Kidney glomerular epithelial cell (primary cell): ENCODE measurements at places on chromosomes 11 and 22.

- no peak for DNase-seq
Measured at GRCh38 chr11:111091321-111091938, 154.1 kb upstream of the POU2AF2 start.

DNA sequence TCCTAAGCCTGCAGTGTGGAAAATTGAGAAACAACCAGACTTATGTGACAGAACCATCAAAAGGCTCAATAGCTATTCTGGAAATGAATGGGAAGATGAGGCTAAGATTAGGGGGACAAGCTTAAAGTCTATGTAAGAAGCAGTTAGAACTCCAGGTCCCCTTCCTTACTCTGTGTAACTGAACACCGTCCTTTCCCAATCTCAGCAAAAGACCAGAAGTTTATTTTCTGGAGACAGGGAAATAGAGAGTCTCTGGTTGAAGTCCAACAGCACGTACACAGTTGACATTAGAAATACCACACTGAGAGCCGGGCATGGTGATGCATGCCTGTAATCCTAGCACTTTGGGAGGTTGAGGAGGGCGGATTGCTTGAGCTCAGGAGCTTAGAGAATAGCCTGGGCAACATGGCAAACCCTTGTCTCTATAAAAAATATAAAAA is 93.9 kb downstream of the CD44 start:
- no peak for DNase-seq

DNA sequence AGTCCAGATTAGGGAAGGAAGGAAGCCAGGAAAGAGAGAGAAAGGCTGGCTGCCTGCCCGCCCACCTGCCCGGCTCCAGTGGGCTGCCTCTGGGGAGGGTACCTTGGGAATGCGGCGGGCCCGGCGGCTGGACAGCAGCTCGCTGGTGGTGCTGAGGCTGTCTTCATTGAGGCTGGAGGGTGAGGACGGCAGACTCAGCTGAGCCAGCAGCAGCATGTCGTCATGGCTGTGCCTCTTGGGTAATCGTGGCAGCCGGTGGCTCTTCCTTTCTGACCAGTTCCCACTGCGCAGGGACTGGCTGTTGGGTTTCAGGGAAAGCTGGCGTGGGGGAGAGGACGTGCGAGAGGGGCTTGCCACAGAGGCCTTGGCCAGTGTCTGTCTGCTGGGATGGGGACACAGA is 32.9 kb downstream of the RPL27A start:
- no peak for DNase-seq

DNA sequence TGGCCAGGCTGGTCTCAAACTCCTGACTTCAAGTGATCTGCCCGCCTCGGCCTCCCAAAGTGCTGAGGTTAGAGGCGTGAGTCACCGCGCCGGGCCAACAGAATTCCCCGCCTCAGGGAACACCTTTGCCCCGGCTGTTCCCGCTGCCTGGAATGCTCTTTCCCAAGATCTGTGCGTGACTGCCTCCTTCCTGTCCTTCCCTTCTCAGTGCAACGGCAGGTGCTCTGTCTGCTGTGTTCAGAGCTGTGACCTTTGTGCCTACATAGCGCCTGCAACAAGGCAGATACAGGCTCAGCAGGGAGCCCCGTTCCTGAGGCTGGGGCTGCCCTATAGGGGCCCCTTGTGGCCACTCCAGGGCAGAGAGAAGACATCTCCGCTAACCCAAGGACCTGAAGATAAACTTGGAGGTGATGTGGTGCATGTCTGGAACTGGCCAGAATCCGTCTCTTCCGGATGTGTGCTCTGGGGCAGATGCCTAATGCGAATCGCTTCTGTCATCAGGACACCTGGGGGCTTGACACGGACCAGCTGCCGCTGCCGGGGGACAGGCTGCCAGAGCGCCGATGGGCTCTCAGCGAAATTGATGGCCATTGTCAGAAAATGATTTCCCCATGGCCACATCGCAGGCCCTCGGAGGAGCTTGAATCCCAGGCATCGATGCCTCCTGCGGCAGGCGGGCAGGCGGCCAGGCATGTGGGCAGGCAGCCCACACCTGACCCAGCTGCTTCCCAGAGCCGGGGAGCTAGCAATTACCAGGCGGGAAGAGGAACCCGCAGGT is 43.5 kb upstream of the TCF20 start:
- DNase-seq = no peak

GRCh38 chr11:123363556-123363955 is 66.5 kb upstream of the GRAMD1B start:
- no peak for DNase-seq

DNA sequence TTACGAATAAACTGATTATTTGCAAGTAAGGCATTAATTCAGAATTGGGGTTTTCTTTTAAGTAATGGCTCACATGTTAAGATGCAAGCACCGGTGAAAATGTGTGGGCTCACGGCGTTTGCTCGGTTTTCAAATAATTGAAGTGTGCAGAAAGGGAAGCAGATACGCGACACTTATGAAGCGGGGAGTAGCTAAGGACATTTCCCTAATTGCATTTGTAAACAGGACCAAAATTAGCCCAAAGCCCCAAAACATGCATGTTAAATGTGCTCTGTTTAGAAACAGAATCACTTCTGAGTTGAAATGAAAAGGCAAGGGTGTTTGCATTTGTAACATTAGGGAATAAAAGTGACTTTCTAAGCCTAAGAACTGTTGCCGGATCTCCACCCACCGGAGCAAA is 61.3 kb downstream of the ELFN2 start:
- no peak for DNase-seq

GRCh38 chr11:12914400-12914912 is 94.7 kb upstream of the RASSF10 start:
- DNase-seq = no peak

- DNase-seq = no peak
Measured at GRCh38 chr11:26951809-26952515, 42.0 kb upstream of the FIBIN start.

DNA sequence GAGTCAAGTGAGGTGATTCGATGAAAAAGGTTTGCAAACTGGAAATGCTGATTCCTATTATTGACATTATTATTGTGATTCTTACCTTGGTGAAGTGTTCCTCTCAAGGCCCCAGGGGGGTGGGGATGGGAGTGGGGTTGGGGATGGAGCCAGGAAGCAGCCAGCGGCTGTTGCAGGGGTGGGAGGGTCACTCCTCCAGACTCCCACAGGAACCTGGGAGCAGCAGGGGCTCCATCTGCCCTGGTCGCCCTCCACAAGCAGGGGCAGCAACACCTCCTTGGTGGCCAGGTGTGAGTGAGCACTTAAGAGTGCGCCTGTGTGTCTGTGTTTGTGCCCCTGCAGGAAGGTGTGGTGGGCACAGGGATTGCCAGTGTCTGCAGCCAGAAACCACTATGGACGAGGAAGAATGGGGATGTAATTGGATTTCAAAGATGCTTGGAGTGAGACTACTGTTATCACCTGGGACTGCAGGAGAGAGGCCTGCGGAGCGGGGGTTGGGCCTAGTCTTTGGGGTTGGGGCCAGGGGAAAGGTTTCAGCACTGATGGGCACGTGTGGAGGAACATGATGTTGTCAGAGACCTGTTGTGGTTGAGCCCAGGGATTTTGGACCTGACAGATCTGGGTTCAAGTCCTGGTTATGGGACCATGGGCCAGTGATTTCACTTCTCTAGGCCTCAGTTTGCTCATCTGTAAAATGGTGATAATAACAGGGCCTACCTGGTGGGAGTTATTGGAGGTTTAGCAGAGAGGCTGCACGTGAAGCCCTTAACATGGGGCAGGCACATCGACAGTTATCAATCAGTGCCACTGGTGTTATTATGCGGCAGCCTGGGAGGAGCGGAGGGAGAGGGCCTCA is 3.6 kb upstream of the TP53I11 start:
- no peak for DNase-seq

- no peak for DNase-seq
Measured at GRCh38 chr22:48057116-48057835, 1294.8 kb downstream of the TBC1D22A start.

DNA sequence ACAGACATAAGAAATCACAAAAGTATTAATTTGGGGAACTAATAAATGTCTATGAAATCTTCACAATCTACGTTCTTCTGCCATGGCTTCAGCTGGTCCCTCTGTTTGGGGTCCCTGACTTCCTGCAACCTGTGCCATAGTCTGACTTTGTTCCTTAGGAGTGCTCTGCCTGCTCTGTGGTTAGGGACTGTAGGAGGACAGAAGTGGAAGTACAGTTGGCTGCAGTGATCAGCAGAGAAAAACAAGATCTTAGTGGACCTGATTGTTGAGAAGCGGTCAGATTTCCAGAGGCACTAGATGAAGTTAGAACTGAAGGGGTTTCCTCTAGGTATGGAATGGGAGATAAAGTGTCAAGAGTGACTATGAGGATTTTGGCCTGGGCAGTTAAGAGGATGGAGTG is 80.6 kb downstream of the PPP6R3 start:
- no peak for DNase-seq

GRCh38 chr11:74577624-74578396 is 14.6 kb upstream of the POLD3 start:
- DNase-seq = no peak

DNA sequence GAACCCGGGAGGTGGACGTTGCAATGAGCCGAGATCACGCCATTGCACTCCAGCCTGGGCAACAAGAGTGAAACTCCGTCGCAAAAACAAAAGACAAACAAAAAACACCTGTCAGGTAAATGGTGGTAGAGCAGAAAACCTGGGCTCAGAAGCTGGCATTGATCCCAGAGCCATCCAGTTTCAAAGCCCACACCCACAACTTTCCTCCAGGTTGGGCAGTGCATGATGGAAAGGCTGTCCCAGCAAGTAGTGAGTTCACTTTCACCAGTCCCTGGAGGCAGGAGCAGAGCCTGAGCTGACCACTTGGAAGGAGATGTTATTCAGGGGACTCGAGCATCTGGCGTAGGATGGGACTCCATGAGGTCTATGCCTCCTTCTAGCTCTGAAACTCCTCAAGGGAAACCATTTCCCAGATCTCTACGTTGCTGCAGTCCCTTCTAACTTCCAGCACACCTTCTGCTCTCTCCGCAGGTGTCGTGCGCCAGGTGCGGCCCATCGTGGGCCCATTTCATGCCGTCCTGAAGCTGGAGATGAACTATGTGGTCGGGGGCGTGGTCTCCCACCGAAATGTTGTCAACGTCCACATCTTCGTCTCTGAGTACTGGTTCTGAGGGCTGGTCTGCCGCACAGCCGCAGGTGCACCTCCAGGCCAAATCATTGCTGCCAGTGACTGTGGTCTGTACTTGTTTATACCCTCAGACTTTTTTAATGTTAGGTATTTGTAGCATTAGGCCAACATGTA is 71.6 kb upstream of the ATXN10 start:
- no peak for DNase-seq

DNA sequence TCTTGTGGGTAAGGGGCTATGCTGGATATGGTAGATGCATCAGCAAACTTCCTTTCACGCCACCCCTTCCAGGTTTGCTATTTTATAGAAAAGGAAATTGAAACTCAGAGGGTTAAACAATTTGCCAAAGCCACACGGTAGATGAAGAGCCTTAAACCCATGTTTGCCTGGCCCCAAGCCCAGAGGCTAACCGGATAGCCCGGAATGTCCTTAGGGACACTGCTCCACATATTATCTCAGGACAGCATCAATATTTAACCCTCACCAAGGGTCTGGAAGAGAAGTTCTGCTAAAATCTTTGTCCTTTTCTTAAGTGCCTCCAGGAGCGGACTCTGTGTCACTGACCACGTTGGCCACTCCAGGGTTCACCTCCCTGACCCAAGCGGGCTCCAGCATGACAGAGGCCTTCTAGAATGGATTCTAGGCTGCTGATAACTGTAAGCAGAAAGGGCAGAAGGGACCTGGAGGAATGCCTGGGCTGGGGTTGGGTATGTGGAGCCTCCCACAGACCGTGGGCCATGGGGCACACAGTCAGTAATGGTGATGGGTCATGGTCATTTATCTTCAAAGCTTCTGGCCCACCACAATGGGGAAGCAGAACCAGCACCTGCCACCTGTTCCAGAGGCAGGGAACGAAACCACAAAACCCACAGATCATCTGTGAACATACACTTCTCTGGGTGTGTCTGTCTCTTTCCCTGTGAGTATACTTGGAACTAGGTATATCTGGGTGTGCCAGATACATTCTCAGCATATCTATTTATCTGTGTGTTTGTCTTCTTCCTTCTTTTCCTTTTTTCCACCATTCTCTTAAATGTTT is 5.4 kb upstream of the TMEM86A start:
- no peak for DNase-seq

- DNase-seq = no peak
Measured at GRCh38 chr11:72541257-72541974, 107.1 kb upstream of the CLPB start.

DNA sequence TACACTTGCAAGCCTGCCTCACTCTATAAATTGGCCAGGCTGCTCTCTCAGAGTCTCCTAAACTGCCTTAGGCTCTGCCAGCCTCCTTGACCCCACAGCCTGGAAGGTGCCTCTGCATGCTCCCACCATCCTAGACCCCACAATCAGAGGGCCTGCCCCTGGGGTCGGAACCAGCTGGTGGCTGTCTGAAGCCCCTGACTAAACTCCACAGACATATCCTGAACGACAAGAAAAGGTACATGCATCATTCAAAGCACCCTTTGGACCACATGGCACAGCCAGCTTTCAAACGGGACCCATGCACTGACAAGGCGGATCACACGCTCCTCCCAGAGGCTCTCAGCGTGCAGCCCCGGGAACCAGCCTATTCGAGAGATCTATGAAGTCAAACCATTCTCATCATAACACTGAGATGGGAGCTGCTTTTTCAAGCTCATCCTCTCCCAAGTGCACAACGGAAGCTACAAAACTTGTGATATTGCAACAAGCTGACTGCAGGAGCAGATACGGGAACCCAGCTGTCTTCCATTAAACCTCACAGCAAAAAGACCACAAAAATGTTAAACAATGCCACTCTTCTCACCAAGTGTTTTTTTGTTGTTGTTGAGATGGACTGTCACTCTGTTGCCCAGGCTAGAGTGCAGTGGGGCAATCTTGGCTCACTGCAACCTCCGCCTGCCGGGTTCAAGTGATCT is 8.1 kb downstream of the SHANK2 start:
- no peak for DNase-seq

GRCh38 chr11:15754221-15754620 is 602.1 kb downstream of the SOX6 start:
- DNase-seq = no peak

GRCh38 chr11:2515401-2516275 is 70.8 kb downstream of the KCNQ1 start:
- no peak for DNase-seq

DNA sequence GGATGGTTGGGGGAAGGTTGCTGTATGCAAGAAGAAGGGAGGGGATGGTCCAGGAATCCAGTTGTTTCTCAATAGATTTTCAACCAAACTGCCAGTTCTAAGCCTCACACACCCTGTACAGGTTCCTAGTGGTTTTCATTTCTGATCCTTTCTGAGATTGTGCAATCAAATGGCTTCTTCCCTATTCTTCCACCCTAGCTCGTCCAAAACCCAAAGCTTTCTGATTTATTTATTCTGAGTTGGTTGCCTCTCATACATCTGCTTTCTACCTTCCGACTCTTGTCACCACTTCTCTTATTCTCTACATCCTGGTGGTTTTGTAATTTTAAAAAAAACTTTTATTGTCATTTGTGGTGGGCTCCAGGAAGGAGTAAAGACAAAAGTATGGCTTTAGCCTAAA is 12.6 kb downstream of the OR5A2 start:
- DNase-seq = no peak

DNA sequence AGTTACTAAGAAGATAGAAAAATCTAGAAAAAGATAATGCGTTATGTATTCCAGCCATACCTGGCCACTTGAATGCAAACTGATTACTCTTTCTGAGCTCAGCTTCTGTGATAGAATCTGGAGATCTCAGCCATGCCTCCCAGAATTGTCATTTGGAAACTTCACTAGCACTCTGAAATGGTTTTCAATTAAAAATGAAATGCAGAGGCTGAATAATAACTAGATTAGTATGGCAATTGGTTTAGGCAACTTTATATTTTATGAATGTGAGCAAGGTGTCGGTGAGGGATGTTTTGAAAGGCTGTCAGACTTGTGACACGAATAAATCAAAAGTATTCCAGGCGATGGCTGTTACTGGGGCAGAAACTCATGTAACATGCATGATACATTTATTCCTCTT is 128.8 kb upstream of the SORL1-AS1 start:
- DNase-seq = no peak
